ENCODE measurements at places on chromosomes 4 and X.

DNA sequence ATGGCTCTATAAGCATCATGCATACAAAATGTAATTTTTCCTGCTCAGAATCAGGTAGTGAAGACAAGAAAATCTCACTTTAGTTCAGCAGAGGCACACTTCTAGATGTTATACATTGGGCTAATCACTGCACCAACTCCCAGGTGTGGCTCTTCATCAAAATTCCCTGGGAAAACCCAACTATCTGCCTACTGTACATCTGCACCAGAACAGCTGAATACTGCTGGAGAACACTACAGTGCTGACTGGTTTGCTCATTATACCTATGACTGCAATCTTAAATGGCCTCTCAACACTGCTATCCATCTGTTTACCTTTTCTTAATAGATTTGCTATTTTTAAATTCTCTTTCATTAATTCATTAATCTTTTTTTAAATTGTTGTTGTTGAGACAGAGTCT is 92.0 kb downstream of the UGT8 start:
- DNase-seq: no peak

GRCh38 chr4:128775477-128775876 is 34.0 kb upstream of the JADE1 start:
- DNase-seq: no peak

DNA sequence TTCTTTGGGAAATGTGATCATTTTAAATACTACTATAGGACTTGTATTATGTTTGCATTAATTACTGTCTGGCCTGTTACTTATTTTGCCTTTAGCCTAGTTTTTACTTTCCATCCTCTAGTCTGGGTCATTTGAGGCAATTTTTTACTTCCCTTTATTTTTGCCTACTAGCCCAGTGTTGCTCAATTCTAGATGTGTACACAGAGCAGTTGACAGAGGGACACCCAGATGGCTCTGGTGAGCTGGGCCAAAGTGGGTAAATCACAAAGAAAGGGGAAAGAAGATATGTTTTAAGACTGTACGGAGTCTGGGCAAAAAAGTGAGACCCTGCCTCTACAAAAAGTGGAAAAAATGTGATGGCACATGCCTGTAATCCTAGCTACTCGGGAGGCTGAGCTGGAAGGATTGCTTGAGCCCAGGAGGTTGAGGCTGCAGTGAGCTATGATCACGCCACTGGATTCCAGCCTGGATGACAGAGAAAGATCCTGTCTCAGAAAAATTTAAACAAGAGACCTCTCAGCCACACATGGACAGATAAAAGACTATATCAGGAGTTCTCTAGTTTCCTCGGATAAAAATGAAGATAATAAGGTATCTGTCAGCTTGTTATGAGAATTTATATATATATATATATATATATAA is 35.7 kb downstream of the APOO start:
- DNase-seq: no peak

DNA sequence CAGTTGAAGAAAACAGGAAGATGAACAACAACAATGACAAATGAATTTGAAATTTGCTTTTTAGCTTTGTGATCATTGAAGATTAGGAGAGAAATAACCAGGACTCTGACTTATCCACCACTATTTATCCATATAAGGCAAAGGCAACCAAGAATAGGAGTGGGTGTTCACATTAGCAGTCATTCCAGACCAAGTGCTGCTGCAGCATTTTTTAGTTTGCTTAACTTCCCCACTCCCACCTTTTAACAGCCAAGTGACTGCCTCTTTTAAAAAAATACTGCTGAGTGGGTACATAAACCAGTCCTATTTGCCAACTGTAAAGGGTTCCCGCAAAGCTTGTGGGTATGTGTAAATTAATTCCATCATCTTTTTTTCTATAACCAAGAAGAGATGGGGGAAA is 230.9 kb downstream of the IQCM start:
- no peak for DNase-seq

DNA sequence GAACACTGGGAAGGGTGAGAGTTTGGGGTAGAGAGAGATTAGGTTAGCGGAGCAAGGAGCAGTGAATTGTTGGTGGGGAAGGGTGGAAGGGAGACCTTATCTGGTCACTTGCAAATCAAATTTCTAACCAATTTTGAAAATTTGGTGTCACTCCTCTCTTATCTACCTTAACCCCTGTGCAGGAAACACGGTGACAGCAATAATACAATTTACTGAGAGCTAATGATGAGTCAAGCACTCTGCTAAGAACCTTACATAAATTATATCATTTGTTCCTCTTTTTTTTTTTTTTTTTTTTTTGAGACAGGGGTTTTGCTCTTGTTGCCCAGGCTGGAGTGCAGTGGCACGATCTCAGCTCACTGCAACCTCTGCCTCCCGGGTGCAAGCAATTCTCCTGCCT is 116.4 kb downstream of the C4orf51 start:
- DNase-seq: no peak

GRCh38 chr4:71473541-71474240 is 134.9 kb downstream of the SLC4A4 start:
- no peak for DNase-seq

- DNase-seq: no peak
Measured at GRCh38 chrX:20118065-20118824, 1.5 kb upstream of the MAP7D2 start.

DNA sequence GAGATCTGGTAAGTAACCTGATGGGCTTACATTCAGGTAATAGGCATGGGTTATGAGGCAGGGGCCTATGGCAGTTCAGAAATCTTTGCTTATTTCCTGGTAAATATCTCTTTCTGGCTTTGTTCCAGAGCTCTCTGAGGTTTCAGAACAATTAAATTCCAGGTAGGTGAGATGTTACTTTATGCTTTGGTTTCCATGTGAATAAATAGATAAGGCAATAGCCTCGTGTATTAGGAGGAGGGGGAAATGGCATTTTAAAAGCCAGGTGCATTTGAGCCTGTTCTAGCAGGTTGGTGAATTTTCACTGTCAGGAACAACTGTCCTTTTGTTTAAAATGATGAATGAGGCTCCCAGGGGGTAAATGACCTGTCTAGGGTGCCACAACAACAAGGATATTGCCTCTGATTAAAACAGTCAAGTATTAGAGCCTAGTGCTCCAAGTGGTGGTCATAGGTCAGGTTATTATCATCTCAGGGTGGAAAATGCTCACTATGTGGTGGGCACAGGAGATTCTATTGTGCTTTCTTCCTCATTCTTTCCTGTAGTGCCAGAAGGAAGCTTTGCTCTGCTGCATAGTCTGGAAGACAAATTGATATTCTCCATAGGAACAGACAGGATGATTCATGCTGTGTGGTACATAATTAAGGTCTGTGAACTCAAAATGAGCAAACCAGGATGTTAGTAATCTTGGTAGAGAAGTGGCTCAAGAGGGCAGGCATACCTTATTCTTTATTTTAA is 296.2 kb downstream of the INPP4B start:
- peak; percentile 76 for DNase-seq

- no peak for DNase-seq
Measured at GRCh38 chr4:1515763-1516162, 109.5 kb upstream of the NKX1-1 start.

GRCh38 chr4:166895771-166896170 is 338.5 kb downstream of the SPOCK3 start:
- no peak for DNase-seq

DNA sequence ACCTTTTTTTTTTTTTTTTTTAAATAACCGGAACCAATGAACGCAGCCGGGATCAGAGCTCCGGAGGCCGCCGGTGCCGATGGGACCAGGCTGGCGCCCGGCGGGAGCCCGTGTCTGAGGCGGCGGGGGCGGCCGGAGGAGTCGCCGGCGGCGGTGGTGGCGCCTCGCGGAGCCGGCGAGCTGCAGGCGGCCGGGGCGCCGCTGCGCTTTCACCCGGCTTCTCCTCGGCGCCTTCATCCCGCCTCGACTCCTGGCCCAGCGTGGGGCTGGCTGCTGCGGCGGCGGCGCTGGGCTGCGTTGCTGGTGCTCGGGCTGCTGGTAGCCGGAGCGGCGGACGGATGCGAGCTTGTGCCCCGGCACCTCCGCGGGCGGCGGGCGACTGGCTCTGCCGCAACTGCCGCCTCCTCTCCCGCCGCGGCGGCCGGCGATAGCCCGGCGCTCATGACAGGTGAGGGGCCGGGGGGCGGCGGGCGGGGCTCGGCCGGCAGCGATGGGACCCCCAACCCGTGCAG is 337 bp downstream of the STIM2 start:
- DNase-seq: peak; percentile 43

- DNase-seq: peak; percentile 15
Measured at GRCh38 chrX:12894074-12895030, 12.1 kb upstream of the TLR8 start.

DNA sequence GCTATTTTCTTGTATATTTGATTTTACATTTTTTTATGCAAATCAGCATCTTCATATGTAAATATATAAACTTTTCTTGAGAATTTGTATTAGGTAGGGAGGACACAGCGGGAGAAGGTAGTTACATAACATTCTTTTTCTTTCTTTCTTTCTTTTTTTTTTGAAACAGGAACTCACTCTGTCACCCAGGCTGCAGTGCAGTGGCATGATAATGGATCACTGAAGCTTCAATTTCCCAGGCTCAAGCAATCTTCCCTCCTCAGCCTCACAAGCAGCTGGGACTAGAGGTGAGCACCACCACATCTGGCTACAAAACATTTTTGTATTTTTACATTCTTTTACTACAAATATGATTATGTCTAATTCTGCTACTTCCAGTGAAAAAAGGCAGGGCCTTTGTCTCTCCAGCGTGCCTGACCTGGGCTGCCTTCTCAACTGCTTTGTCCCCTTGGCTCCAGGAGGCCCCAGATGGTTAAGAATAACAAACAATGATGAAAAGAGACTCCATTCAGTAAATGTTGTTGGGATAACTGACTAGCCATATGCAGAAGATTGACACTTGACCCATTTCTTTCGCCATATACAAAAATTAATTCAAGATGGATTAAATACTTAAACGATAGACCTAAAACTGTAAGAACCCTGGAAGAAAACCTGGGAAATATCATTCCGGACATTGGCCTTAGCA is 46.5 kb upstream of the FAT4 start:
- DNase-seq: no peak

DNA sequence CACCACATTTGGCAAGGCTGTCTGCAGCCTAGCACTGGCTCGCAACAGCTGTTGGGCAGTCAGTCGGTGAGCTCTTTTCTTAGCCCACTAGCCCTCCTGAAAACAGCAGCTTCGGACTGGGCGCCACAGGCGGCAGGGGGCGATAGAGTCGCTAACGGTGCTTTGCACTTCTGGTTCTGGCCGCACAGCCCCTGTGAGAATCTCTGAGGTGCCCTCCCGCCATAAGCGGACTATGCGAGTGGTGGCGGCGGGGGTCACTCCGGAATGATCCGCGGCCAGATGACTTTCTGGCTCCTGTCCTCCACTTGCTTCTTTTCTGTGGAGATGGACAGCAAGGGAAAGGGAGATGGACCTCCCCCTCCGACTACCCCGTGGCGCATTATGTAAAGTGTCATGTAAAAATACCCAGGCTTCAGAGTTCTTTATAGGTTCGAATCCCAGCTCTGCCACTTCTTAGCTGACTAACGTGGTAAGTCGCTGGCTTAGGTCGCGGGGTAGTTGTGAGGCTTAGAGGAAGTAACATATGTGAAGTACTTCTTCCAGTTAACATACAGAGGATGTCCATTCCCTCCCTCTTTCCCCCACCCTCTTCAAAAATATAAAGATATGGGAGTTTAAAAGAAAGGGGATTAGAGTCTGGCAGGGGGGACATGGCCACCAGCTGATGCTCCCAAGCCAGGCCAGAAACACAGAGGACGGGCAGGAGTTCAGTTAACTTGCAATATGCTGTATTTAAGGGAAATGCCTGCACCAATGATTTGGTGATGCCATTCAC is 11.0 kb downstream of the ARHGAP36 start:
- DNase-seq: peak; percentile 9

- no peak for DNase-seq
Measured at GRCh38 chr4:93416344-93417128, 412.0 kb upstream of the ATOH1 start.

- DNase-seq: peak; percentile 81
Measured at GRCh38 chrX:46704767-46705386, 54.0 kb downstream of the SLC9A7 start.

- no peak for DNase-seq
Measured at GRCh38 chr4:30005995-30006394, 714.2 kb upstream of the PCDH7 start.

GRCh38 chr4:92189146-92189545 is 114.6 kb upstream of the GRID2 start:
- no peak for DNase-seq

- DNase-seq: no peak
Measured at GRCh38 chrX:19179389-19179788, 57.1 kb upstream of the ADGRG2 start.

- DNase-seq: peak; percentile 3
Measured at GRCh38 chrX:43165343-43165920, 387.5 kb upstream of the PPP1R2C start.
